ENCODE measurements at places on chromosomes 2 and 18.

DNA sequence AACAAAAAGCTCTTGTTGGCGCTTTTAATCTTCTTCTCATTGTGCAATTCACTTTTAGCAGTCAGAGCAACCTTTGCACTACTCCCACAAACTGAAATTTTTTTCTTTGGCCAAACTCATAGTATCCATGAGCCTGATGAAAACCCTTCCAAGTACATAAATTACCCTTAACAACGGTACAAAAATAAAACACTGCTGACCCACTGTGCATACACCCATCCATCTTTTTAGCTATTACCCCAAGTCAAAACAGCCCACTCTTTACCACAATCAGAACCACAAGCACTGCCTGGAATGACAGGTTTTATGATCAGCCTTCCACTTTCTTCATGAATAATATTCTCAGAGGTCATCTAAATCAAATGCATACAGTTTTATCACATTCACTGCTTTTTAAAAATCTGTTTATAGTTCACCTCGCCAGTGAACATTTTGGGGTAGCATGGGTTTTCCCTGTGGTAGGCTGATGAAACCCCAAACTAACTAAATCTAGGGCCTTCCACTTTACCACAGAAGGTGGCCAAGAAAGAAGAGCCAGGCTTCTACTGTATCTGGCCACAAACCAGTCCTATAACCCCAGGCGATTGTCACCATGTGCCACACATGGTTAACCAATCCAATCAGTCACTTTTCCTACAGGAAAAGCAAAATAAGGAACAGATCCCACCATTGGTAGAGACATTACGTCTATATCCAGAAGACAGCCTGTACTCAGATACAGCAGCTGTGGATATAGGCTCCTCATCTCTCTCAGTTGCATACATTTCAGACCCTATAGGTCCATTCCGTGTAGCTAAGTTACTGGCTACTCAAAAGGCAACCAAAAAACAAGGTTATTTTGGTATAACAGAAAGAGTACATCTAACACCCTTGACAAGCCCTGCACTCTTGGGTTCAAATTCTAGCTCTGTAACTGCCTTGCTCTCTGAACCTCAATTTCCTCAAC is 171.3 kb downstream of the THADA start:
- no peak for DNase-seq

DNA sequence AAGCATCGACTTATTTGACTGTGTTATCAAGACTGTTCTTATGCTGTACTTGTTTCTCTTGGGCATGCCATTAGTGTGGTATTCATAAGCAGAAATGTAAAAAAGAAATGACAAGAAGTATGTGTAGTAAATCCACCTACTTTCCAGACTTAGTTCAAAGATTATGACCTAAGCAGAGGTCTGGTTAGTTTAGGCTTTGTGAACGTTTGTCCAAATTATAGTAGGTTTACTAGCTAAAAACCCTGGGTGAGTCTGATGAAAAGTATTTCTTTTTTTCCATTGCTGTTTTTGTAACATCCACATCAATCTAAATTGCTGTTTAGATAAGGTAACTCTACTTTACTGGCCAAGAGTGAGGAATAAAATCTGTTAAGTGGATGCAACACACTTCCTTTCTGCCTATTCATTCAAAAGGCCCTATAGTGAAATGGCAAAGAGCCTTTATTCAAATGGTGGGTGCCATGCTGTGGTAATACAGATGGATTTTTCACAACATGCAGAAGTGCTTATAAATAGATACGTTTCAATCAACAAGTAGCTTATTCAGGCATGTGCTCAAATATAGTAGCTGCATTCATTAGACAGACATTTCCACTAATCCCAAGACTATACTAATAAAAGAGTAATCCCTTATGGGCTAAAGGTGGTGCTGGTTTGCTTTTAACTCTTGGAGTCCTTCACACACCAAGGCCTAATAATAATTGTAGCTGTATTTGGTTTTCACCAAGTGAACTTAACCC is 122.5 kb upstream of the LTBP1 start:
- no peak for DNase-seq

DNA sequence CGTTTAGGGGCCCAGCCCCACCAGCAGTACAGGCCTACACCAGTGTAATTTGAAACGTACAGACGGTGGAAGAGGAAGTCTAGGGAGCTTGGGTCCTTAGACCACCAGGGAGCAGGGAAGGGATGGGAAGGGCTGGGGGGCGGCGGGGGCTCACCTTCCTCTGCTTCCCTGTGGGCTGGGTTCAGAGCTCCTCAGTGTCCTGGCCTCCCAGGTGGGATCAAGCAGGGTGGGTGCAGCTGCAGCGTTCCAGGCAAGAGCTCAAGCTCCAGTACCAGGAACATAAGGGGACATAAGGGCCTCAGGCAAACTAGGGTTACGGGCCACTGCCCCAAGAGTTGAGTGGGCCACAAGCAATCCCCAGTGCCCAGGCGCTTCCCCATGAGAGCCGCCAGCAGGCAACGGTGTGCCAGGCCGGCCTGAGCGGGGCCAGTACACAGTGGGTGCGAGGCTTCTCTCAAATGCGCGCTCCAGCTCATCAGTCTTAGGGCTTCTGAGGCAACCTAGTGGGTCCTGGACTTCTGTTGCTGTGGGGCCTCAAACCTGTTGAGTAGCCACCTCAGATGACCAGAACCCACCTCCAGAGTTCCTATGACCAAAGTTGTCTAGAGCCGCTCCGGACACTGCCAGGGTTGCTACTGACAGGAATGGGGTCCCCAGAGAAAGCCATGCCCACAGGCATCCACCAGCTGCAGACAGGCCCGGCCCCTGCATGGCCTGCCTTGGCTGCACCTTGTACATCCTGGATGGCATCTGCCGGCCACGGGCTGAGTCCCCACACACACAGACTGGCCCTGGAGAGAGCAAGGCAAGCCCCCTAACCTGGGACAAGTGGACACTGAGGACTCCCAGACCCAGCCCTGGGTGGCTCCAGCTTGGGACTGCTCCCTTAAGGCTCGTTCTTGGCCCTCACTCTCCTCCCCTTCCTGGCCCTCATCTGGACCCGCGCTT is 5.2 kb downstream of the ANKRD23 start:
- no peak for DNase-seq

DNA sequence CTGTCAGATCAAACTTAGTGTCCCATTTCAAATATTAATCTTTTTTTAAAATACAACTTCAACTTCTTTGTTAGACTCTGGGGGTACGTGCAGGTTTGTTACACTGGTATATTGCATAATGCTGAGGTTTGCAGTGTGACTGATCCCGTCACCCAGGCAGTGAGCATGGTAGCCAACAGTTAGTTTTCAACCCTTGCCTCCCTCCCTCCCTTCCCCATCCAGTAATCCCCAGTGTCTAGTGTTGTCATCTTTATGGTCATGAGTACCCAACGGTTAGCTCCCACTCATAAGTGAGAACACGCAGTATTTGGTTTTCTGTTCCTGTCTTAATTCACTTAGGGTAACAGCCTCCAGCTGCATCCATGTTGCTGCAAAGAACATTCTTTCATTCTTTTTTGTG is 23.9 kb downstream of the NOL10 start:
- DNase-seq: no peak

DNA sequence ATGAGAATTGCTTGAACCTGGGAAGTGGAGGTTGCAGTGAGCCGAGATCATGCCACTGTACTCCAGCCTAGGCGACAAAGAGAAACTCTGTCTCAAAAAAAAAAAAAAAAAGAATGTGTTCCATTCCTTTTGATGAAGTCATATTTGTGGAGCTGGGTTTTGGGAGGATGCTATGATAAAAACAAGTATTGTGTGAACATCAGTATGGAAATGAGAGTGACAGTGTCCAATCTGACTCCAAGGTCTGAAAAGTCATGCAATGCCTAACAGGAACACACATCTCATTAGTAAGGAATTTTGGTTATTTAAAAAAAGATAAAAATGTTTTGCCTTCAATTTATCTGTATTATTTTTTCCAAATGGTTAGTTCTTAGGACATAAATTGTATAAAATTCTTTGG is 11.8 kb downstream of the GCFC2 start:
- DNase-seq: no peak

DNA sequence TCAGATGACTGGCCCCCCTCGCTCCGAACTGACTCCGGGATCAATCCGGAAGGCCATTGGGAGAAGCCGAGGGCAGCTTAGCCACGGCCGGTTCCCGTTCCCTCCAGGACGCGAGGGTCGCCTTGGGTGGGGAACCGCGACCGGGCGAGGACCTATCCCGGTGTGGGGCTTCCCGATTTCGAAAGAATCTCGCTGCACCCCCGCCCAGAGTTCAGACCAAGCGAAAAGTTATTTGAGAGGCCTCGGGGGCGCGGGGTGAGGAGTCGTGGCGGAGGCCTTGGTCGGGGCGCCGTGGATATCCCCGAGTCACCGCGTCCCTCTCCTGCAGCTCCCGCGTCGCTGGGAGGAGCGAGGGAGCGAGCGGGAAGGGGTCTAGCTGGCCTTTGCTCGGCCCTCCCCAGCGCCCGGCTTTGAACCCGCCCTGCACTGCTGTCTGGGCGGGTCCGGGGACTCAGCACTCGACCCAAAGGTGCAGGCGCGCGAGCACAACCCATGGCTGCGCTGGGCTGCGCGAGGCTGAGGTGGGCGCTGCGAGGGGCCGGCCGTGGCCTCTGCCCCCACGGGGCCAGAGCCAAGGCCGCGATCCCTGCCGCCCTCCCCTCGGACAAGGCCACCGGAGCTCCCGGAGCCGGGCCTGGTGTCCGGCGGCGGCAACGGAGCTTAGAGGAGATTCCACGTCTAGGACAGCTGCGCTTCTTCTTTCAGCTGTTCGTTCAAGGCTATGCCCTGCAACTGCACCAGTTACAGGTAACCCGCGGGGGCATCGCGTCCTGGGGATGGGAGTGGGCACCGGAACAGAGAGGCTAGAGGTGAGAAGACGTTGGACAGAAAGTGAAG is at the start of gene CYP27A1:
Gene CYP27A1 (plus strand): TSS at position 457 of the 837 bp plus-strand sequence. CDS start 36 bp downstream, at position 493.
- no peak for DNase-seq

- no peak for DNase-seq
Observed at GRCh38 chr2:198710562-198710961, 747.2 kb downstream of the SATB2 start.

- DNase-seq: no peak
Observed at GRCh38 chr2:184339966-184340365, 258.4 kb upstream of the ZNF804A start.

DNA sequence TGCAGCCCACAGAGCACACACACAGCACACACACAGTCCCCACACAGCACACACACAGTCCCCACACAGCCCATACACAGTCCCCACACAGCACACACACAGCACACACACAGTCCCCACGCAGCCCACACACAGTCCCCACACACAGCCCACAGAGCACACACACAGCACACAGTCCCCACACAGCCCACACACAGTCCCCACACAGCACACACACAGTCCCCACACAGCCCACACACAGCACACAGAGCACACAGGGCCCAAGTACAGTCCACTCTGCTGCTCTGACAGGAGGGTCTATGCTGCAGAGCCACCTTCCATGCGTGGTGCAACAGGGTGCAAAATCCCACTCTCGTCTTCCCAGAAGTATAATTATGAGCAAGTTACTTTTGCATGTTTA is 240.5 kb upstream of the SALL3 start:
- DNase-seq: no peak

DNA sequence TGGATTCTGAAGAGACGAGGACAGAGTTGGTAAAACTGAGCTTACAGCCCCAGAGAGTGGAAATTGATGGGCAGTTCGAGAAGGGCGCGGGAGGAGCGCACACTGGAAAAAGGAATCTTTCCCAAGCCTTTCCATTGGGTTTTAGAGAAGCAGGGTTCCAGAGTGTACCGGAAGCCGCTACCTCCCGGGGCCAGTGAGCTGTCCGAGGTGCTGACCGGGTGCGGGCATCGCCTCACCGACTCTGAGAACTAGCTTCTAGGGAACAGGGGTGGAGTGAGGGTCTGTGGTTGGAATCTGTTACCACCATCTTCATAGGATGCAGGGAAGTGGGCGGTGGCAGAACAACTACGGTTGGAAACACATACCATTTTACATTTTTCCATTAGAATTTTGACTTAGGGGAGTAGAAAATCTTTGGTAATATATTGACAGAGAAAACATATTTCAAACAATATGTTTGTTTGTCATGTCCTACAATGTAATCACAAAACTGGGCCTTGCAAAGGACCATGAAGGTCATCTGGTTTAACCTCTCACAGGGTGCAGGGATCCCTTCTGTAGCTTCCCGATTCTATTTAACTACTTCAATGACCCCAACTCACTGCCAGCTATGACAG is 724 bp downstream of the NMS start:
- no peak for DNase-seq

DNA sequence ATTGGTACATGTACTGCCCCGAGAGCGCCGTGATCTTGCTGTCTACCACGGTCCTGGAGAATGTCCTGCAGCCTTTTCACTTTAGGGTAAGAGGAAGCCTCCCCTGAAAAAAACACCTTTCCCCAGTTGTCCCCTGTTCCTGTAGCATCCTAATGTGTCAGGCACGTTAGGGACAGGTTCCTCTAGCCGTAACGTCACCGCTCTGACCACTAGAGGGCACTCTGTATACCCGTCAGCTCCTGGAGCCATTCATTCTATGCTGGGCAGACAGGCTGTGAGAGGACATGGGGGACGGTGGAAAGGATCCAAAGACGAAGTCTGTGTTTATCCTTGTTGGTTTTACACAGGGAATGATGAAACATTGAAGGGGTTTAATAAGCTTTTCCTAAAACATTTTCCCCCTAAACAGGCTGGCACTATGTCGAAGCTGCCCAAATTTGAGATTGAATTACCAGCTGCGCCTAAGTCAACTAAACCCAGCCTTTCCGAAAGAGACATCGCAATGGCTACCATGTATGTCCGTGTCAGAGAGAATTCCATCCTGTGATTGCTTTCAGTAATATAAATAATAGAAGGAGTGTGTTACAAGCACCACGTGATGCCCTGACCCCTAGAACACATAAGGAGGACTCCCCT is 12.7 kb downstream of the RMC1 start:
- peak; percentile 70 for DNase-seq

DNA sequence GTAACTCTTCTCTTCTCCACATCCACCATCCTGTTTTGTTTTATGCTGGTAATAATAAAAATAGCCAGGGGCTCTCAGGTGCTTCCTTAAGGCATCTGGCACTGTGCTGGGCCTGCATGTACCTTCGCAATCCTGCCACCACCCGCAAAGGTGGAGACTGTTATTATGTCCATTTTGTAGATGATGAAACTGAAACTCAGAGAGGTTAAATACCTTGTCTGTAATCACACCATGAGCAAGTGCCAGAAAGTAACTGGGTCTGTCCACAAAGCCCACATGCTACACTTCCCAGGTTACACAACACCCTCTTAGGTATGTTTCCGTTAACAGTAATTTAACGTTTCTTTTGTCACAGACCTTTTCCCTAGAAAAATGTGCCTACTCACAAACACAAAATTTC is 27.0 kb downstream of the NRP2 start:
- no peak for DNase-seq

DNA sequence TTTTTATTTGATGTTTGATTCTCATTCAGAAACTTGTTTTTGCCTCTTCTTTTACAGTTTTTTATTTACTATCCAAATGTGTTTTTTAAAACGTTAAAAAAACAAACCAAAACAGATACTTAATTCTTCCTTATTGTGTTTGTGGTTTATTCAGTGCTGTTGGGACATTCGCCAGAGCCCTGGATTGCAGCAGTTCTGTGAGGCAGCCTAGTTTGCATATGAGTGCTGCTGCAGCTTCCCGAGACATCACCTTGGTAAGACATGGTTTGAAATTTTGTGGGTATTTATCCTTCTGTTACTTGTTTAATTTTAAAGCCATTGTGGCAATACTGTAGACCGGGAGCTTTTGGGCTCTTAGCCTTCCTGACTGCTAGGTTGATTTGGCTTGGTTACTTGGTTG is 91.2 kb downstream of the MTA3 start:
- no peak for DNase-seq

Data from activated T-cell treated with anti-CD3 and anti-CD28 coated beads, Interleukin-2, amount 50 U/mL, for 1 hour (primary cell).